NCI-H1417 treated with DMSO at 0.1 percent for 48 hours (cell line): ENCODE measurements at places on chromosomes 11 and 22.

DNA sequence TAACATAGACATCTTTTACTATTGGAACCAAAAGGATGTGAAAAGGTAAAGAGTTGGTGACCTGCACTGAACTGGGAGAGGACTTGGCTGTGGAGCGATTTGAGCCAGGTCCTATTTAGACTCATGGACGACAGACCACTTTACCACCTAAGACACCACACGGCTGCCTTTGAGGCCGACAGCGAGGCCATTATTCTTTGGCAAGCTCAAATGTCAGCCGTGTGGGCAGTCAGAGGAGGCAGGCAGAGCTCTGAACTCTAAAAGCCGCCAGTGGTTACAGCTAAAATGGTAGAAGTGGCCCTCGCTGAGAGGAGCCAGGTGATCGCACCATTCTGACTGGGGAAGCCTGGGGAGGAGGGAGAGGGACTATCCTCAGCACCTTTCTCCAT is 50.5 kb downstream of the SCUBE1 start:
- DNase-seq = no peak

- no peak for DNase-seq
Observed at GRCh38 chr22:42127606-42128005, 3.0 kb downstream of the CYP2D6 start.

GRCh38 chr11:8217926-8218325 is 45.8 kb downstream of the LMO1 start:
- DNase-seq = no peak

DNA sequence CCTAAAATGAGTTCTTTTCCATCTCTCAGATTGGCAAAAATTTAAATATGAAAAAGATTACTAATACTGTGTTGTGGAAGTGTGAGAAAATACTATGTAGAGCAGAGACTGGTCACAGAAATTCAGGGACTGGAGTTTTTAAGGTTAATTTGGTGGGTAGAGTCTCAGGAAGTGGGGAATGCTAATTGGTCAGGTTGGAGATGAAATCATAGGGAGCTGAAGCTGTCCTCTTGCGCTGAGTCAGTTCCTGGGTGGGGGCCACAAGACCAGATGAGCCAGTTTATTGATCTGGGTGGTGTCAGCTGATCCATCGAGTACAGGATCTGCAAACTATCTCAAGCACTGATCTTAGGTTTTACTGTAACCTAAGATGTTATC is 29.4 kb upstream of the TMEM86A start:
- DNase-seq = no peak

DNA sequence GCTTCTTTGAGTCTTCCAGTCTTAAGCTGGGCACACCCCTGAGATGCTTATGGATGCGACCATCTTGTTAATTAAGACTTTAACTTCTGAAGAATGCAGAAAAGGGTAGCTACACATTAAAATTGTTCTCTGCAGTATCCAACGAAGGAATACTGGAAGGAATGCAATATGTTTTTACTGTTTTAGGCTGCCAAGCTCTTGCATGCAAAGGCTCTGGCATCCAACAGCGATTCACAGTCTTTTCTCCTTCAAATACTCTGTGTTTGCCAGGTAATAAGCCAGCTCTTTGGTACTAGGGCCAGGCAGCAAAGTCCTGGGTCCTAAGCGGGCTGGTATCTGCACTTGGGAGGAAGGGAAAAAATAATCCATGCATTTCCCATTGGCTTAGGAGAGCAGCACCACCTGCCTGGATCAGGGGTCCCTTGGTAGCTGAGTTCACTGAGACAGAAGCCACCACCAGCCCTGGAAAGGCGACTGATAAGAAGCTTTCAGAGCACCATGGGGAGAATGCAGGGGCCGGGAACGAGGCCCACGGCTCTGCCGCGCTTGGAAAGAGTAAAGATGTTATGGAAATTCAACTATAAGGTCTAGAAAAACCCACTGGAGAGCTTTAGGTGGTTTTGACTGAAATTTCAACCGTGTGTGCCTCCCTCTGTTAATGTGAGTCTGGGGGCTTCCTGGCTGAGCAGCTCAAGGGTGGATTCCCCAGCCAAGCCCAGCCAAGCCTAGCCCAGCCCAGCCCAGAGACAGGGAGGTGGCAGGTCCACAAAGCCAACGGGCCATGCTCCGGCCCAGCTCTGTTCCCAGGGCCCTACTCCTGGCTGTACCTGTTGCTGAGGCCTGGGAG is 67.0 kb upstream of the CCND1 start:
- DNase-seq = no peak
